ENCODE measurements at places on chromosomes 3 and 15.

GRCh38 chr15:66565741-66566144 is at the start of gene LCTL:
Gene LCTL, minus strand, starts transcription at chr15:66565998. Its CDS starts 633 bp downstream, at chr15:66565365.
- DNase-seq = no peak

DNA sequence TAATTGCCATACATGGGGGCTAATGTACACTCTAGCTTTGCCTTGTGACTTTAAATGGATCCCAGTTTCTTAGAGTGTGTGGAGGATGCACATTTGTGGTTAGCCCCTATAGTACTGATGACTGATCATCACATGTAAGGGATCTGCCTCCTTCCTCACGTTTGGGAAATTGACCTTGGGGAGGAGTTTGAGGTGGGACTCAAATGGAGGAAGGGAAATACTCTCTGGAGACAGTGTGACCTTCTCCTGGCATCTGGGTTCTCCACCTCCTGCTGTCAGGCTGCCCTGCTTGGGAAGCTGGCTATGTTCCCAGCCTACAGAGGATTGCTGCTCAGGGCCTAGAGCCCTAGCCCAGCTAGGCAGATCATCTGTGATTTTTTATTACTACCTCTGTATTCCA is 48.7 kb downstream of the PPM1L start:
- no peak for DNase-seq

- DNase-seq = no peak
These were observed 30.9 kb upstream of the ARRDC4 start for GRCh38 chr15:97929456-97930229.

GRCh38 chr15:79595995-79596622 is 164.0 kb downstream of the MINAR1 start:
- peak; percentile 18 for DNase-seq

GRCh38 chr3:122295266-122296062 is 29.6 kb upstream of the CSTA start:
- DNase-seq = no peak

DNA sequence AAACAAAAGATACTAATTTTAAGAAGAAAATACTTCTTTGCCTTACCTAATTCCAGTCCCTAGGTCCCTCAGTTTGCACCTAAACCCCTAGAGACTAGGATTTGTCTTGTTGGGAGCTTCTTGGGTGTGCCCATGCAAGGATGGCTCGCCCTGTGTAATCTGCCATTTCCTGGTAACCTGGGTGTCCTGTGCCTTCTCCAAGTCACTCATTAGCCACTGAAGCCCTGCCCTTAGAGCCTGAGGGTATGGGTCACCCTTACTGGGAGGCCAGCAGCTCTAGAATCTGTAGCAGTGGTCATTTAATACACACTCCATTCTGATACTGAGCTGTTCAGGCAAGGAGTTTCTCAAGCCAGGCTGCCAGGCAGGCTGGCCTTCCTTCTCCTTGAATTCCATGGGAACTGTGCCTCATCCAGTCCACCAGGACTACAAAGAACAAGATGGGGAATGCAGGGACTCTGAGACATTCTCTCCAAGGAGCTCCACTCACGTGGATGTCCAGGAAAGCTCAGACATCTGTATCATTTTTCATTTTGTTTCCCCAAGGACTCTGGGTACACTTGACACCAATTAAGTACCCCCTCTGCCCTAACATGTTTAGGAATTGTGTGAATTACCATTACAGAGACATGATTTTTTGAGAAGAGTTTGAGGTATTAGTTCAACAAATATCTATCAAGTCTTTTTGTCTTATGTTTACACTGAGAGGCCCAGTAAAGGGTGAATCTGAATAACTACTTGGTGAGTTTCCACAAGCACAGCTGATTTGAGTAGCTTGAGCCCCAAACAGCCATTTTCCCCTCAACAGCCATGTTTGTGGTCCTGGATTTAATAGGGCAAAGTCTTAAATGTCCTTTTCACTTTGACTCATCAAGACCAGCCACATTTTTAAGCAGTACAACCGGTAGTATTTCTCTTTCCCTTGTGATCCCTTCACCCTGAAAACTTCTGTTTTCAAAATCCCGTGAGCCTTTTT is 52.6 kb downstream of the ARNT2 start:
- no peak for DNase-seq

DNA sequence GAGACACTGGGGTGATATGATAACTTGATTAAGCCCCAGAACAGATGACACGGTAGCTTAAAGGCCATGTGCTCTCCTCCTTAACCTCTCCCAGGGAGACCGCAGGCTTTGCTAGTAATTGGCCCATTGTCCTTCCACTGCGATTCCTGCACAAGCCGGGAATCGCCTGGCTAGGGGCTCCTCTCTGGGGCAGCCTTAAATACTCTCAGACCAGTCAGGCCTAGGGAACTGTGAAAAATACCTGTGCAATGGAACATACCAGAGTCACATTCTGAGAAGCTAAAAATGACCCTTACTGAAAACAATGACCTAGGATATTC is 56.3 kb downstream of the CPN2 start:
- DNase-seq = no peak

- no peak for DNase-seq
These were observed 2.2 kb upstream of the KPNA1 start for GRCh38 chr3:122516846-122517360.

GRCh38 chr3:10434144-10434937 is 71.0 kb downstream of the ATP2B2 start:
- no peak for DNase-seq

GRCh38 chr3:189586941-189587663 is 44.1 kb upstream of the TP63 start:
- no peak for DNase-seq

- no peak for DNase-seq
These were observed 117.3 kb upstream of the SLC7A14 start for GRCh38 chr3:170703121-170703588.

- no peak for DNase-seq
These were observed 602.8 kb downstream of the FOXP1 start for GRCh38 chr3:70980646-70981170.

DNA sequence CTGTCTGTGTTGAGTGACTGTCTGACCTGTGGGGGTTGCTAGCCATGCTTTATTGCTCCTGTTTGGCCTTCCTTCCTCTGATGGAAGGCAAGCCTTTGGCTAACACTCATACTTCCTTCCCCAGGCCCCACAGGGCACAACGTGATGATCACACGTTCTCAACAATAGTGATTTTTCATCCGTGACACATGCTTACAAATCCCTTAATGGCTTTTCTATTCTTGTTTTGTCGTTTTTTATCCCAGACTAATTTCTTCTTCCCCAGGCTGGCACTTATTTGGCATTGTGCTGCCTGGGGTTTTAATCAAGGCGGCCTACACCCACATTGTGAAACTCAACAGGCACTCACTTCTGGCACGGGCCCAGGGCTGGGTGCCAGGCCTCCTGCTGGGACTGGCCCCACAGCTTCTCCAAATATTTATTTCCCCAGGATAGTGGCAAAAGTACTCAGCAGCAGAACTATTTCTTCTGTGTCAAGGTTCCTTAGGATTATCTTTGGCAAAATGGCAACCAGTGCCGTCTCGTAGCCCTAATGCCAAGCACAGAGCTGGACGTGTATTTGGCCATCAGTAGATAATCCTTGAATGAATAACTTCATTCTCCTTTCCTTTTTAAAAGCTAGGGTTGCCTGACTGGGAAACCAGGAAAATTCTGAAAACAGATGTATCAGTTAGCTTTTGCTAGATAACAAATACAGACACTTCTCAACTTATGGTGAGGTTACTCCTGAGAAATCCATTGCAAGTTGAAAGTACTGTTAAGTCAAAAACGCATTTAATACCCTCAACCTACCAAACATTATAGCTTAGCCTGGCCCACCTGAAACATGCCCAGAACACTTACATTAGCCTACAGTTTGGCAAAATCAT is 30.6 kb downstream of the CMTM7 start:
- peak; percentile 17 for DNase-seq

DNA sequence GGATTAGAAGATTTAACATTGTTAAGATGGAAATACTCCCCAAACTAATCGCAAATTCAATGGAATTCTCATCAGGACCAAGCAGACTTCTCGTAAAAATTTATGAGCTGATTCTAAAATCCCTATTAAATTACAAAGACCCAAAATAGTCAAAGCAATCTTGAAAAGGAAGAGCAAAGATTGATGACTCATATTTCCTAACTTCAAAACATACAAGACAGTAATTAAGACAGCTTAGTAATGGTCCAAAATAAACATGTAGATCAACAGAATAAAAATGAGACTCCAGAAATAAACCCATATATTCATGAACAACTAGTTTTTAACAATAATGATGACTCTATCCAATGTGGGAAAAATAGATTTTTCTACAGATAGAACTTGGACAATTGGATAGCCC is 148.7 kb downstream of the SI start:
- no peak for DNase-seq

- DNase-seq = no peak
These were observed 63.2 kb downstream of the PDE8A start for GRCh38 chr15:85044894-85045293.

- DNase-seq = no peak
These were observed 64.9 kb upstream of the MYO5C start for GRCh38 chr15:52360229-52361203.

DNA sequence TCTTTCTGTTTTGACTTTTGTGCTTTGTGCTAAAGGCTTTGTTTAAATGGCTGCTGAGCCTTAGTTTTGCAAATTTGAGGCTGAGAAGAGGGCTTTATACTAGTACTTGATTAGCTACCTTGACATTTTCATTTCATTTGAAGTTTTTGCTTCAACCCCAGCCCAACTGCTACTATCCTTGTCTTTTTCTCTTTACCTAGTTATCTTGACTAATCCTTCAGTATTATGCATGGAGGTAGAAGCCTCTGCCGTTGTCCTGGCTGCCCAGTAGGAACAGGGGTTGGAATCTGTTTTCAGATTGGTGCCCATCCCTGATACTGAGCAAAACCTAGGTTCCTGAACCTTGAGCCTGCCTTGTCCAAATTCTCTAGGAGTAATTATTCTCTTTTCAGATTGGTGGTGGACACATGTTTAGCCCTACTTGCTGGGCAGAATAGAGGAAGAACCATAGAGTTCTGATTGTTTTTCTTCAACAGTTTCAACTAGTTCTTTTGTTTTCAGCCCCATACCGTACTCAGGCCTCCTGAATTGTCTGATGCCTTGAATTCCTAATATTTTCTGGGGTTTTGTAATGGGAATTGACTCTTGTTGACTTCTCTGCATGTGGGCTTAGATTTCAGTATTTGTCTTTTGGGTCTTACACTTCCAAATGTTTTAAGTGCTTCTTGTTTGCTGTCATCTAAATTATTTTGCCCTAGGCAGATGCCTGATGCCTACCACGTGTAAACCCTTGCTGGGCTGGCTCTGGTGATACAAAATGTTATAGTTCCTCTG is 143.2 kb downstream of the DOCK3 start:
- DNase-seq = no peak

- DNase-seq = no peak
These were observed 236.6 kb downstream of the TBC1D5 start for GRCh38 chr3:17505856-17506255.

DNA sequence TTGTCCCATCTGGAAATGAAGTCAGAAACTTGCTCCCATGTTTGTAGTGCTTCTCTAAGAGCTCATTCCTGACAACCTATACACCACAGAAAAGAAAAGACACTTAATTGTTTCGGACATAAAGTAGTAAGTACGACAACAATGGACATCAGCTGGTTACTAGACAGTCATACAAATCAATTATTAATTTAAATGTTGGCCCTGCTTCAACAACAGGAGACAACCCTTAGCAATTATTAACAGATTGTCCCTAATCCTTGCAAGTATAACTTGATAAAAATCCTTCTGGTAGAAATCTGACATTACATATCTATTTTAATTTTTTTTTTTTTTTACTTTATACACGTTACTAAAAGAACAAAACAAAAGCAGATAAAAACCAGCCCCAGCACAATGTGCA is 29.8 kb downstream of the ERICH6 start:
- DNase-seq = no peak

DNA sequence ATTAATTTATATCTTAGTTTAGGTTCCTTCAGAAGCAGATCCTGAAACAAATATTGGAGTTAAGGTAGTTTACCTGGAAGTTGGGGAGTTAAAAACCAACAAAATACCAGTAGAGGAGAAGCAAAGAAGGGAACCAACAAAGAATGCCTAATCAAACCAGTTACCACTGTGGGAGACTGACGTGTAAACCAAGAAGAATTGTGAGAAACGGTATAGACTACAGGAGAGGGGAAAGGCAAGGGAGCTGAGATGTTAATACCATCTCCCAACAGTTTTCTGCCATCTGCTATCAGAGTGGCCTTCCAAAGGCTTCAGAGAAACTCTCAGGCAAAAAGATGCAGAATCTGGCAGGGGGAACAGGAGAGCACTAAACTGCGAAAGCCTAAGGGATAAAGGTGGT is 53.5 kb downstream of the BFSP2 start:
- DNase-seq = no peak

DNA sequence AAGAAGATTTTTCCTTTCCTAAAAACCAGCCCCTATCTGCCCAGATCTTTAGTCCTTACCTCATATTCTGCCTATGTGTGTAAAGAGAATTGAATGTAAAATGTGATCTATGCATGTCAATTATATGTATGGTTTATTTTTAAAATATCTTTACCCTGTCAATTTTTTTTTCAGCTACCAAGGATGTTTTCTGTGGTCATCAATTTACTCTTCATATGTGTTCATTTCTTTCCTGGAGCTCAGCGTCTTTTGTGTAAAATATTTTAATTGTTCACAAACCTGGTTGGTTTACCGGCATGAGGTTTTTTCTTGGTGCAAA is 1.7 kb upstream of the NR2F2 start:
- DNase-seq = no peak

DNA sequence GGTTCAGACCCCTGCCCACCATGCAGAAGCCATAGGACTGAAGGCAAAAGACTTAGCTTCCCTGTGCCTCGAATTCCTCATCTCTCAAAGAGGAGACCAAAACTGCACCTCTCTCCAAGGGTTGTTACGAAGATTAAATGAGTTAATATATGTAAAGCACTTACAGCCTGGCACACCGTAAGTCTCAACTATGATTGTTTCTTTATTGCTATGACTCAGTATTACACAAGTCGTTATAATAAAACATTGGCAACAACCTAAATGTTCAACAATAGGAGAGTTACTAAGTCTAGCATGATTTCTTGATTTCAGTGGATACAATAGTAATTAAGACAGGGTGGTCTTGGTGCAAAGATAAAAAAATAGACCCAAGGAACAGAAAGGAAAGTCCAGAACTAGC is 19.6 kb upstream of the FGD5 start:
- no peak for DNase-seq

- no peak for DNase-seq
These were observed 186.7 kb downstream of the NFKBIZ start for GRCh38 chr3:102036017-102036416.

DNA sequence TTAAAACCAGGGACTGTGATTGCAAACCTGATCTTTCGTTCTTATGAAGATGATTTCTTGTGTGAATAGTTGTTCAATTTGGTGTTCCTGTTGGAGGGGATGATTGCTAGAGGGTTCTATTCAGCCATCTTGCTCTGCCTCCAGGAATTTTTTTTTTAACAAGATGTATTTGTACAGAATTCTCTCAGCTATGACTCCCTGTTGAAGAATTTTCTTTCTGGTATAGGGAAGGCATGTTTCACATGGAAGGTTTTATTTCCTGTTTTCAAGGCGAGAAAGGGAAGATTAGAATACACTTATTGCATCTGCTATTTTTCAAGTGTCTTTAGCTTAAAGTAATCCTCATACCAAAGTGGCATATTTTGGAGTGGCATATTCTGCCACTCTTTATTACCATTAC is 5.6 kb upstream of the LRRC34 start:
- no peak for DNase-seq

GRCh38 chr3:94990952-94991705 is 928.3 kb downstream of the NSUN3 start:
- DNase-seq = no peak

- DNase-seq = no peak
These were observed 12.9 kb downstream of the GABRB3 start for GRCh38 chr15:26759986-26760385.

- no peak for DNase-seq
These were observed 741.1 kb downstream of the VGLL3 start for GRCh38 chr3:86249833-86250232.

Measured in NCI-H510A treated with DMSO at 0.1 percent for 48 hours (cell line).